ENCODE measurements at places on chromosomes 5 and 9.

GRCh38 chr5:123365156-123365555 is 58.0 kb downstream of the CEP120 start:
- DNase-seq: no peak

DNA sequence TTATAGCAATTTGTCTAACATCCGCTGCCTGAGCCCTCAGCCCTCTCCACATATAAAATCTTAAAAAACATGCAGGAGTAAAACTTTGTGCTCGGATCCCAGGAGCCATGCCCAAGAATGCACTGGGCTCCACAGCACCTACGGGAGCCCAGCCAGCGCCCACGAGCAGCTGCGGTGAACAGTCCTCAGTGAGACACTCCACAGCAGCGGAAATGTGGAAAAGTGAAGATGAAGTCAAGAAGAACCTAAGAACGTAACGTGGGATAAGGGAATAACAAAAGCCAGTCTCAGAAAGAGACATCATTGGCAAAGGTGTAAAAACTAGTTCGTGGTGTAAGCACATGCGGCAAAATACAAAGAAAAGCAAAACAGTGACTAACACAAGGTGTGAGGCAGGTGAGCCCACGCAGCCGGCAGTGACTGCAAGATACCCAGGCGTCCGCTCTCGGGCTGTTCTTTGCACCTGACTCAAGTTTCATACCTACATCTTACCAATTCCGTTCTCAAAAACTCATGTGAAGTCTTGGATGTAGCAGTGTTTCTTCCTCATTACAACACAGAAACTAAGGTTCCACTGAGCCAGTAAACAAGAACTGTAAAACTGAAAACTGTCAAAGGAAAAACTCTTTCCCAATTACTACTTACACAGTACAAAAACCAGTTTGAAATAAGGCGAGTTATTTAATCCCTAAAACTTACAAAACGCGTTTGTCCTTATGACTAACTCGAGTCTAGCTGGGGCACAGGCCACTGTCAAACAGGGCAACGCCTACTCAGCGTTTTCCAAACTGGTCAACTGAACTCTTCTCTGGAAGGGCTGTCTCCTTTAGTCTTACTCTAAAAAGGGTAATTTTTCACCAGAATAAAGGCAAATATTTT is 1.7 kb downstream of the CAMSAP1 start:
- no peak for DNase-seq

DNA sequence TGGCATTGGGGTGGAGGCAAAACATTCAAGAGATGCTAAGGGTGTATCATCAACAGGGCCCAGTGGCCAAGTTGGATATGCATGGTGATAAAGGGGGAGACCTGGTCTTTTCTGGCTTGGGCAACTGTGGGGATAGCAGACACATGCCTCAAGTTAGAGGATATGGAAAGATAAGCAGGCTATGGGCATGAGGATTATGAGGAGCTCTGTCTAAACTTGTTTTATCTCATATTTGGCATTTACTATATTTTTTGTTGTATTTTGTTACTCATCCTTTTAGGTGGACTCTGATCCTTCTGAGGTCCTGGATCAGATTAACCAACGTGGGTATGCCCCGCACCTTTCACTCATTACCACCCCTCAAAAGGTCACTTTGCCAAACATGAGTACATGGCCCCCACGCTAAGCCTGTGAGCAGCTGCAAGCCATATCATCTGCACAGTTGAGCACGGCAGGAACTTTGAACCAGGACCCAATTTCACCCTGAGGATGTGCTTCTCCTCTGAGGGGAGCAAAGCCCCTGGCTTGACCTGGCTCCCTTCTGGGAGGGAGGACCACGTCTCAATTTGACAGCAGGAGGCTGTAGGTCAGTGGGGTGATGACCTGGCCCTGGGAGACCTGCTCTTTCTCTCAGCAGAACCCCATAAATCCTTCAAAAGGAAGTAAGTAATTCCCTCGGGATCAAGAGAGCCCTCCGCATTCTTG is 71.1 kb upstream of the CD180 start:
- peak; percentile 47 for DNase-seq

DNA sequence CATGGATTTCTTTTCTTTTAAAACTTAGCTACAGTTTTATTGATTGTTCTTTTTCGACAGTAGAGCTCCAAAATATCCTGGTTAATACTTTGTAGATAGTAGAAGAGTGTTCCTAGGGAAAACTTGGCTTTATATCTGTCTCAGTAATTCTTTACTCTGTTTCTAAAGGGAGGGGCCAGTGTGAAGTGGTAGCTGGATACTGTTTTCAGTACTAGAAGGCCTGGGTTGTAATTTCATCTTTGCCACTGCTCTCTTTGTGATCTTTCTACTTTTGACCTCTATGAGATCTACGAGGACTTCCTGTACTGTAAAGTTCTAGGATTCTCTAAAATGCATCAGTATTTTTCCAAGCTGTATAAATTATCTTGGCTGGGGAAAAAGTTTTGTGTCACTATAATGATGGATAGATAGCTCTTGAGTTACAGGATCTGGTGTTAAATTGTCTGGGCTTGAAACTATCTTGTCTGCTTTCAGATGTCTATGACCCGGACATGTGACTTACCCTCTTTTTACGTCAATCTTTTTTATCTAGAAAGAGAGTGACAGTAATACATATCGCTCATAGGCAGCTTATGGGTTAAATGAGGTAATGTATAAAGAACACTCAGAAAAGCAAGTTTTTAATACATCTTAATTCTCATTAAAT is 53.6 kb downstream of the PRR16 start:
- no peak for DNase-seq

- no peak for DNase-seq
Observed at GRCh38 chr5:66808663-66809062, 212.5 kb downstream of the MAST4 start.

- DNase-seq: no peak
Observed at GRCh38 chr9:18976709-18977531, 56.1 kb downstream of the SAXO1 start.

DNA sequence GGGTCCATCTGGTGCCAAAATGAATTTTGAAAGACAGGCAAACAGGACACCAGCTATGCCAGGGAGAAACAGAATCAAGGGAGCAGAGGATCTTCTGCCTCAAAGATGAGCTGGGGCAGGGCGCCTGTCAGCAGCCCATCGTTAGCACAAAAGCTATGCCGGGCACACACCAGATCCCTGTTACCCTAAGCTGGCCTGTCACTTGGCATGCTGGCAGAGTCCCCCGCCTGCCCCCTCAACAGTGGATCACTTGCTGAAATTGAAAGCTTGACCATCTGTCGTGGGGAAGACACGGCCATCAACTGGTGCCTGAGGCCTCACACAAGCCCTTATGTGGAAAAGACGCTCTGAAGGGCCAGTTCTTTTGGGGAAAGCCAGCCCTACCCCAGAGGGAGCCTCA is 256.4 kb downstream of the EBF1 start:
- no peak for DNase-seq

GRCh38 chr5:134398609-134399155 is 13.0 kb downstream of the CDKN2AIPNL start:
- no peak for DNase-seq

GRCh38 chr5:74295676-74296075 is 344.9 kb downstream of the ENC1 start:
- DNase-seq: no peak

- no peak for DNase-seq
Observed at GRCh38 chr5:133244242-133244641, 192.4 kb downstream of the HSPA4 start.

DNA sequence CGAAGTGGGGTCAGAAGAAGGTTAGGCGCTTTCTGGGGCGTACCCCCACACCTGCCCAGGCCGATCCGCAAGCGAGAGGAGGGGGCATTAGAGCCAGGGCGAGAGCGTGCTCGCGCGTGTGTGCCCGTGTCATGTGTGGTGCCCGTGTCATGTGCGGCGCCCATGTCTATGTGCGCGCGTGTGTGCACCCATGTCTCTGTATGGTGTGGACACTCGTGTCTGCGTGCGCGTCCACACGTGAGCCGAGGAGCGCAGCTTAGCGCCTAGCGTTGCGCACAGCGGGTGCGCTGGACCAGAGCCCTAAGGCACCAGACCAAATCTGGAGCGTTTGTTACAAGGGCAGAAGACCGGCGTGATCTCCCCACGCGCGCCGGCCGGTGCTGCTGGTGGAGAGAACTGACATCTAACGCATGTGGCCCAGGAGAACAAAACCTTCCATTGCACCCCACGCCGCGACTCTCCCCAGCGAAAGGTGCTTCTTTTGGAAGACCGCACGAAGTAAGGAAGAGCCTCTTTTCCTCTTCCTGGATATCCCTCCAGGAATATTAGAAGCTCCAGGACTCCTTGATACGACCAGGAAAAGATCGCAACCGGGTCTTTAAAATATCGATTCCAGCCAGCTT is 644 bp downstream of the NIM1K start:
- peak; percentile 30 for DNase-seq

DNA sequence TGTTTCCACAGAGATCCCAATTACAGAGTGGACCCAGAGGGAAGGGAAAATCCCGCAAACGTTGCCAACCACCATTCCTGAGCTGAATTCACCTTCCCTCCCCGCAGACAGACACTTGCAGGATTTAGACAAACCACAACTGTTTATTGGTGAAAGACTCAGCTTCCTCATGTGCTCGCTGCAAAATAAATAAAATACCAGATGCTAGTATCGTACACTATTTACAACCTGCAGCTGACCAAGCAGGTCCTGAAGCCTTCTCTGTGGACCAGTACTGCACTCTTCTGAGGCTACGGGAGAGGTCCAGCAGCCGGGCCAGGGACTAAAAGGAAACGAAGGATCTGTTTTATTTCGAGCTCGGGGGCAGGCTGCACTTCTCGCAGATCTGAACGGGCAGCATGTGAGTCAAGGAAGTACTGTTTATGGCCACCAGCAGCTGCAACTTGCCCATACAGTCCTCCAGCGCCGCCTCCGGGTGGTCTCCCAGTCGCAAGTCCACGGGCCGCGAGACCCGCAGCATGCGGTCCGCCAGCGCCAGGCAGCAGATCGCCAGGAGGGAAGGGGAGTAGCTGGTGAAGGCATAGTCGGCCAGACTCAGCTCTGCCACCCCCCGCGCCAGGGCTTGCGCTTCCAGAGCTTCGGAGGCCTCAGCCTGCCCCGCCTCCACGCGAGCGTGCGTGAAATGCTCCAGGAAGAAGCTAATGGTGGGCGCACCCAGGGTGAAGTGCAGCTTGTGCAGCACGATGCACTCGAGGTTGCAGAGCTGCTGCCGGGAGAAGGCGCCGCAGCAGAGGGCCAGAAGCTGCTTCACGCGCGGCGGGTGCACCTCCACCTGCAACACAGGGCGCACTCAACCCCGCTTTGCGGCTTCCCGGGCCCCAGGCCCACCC is 2.1 kb downstream of the CCNO start:
- no peak for DNase-seq

DNA sequence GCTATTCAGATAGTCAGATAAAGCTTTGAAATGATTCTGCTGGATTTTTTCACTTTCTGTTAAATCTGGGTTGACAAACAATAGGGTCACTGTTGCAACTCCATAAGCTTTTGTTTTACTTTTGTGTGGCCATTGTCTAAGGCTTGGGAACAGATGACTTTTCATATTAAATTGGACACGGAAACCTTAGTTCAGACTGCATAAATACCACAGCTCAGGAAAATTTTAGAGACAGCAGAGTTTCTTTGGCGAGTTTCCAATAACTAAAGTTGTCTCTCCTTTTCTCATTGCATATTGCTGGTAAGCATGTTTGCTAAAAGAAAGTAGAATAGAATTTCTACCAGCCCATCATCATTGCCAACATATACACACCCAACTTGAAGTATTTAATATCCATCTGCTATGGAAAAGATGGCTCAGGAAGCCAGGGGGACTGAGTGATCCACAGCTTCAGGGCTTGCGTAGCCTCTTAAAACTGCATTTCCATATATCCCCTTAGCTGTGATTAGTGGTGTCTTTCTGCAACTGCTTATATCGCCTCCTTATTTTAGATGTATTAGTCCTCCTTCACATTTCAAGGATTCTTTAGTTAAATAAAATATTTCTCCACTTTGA is 168.2 kb downstream of the ARHGAP26 start:
- no peak for DNase-seq

DNA sequence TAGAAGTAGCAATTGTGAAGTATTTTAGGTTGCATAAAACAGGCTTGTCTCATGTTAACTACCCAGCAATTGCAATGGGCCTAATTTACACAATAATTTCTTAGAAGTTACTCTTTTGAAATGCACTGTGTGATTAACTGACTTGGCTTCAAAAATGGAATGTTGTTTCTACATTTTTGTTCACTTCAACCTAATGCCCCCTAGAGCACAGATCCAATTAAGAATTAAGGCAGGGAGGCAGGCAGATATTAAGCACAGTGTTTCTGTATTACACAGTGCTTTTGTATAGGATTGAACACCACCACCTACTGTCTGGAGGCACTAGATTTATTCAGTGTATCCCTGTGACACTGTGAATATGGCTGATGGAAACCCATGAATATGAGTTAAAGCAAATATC is 302.1 kb downstream of the FBXL17 start:
- no peak for DNase-seq

DNA sequence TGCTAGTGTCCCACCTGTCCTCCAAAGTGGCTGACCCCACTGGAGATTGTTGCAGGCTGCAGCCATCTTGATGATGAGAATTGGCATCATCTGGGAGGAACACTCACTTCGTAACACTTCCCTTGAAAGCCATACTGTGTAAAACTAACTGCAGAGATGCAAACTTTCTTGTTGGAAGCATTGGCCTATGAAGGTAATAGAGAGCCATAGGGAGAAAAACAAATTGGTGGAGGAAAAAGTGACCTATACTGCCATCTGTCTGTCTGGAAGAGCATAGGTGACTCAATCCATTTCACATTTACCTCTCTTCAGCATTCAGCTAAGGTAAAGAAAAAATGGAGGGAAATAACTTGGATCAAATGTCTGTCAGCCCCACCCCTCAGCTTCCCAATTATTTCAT is 473.4 kb downstream of the NTRK2 start:
- no peak for DNase-seq

GRCh38 chr9:125747053-125747764 is at the start of gene PBX3:
Gene PBX3 (plus strand): TSS chr9:125747373.
- peak; percentile 62 for DNase-seq

DNA sequence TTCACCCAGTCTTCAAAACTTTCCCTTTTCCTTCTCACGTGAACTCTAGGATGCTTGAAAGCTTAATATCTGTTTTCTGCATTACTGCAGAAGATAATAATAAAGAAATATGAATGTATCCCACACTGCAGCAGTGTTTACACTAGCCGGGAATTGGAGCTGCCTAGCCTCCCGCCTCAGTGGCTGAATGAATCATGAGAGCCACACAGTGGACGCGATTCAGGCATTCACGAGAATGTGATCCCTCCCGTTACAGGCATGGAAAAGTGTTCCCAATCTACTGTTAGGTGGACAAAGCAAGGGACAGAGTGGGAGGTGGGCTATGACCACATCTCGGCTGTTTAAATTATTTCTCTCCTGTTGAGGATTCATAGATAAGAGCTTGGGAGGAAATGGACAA is 69.4 kb upstream of the CTSL start:
- no peak for DNase-seq

DNA sequence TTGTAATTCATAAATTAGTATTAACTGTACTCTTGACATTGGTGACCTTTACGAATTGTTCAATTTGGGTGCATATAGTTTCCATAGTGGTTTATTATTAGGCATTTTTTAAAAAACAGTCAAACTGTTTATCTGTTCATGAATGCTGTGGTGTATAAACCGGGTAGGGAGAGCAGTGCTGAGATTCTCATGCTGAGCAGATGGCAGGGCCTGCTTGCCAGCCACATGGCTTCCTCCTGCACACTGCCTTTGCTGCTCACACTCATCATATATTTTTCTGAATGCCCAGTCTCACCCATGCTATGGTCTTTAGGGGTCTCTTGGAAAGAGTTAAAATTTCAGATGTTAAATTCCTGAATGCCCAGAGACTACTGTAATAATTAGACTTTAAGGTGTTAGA is 40.8 kb downstream of the NNT start:
- DNase-seq: no peak

- no peak for DNase-seq
Observed at GRCh38 chr5:173271419-173271818, 36.4 kb upstream of the NKX2-5 start.
